ENCODE measurements at places on chromosomes 5 and 9.

- no peak for DNase-seq
Observed at GRCh38 chr5:170611449-170612090, 107.8 kb downstream of the KCNIP1 start.

GRCh38 chr9:68694125-68694524 is 10.9 kb upstream of the PIP5K1B start:
- no peak for DNase-seq

GRCh38 chr5:151086905-151087360 is 6.1 kb upstream of the TNIP1 start:
- peak; percentile 77 for DNase-seq

- DNase-seq: peak; percentile 87
Observed at GRCh38 chr5:142108432-142109330, at the start of gene NDFIP1. Gene NDFIP1, plus strand, starts transcription at chr5:142108779. Its CDS starts 196 bp downstream, at chr5:142108975.

GRCh38 chr9:105431424-105432246 is 16.2 kb upstream of the FSD1L start:
- DNase-seq: no peak

GRCh38 chr5:42419294-42419693 is 3.9 kb upstream of the GHR start:
- DNase-seq: no peak

- DNase-seq: no peak
Observed at GRCh38 chr5:137091472-137091871, 407.7 kb downstream of the SPOCK1 start.

- peak; percentile 75 for DNase-seq
Observed at GRCh38 chr9:127899128-127899943, at the start of gene ST6GALNAC6. Gene ST6GALNAC6, minus strand, starts transcription at chr9:127899603. Its CDS starts 1,622 bp downstream, at chr9:127897981.

GRCh38 chr5:51013036-51013435 is 346.6 kb downstream of the PARP8 start:
- no peak for DNase-seq

- peak; percentile 37 for DNase-seq
Observed at GRCh38 chr9:132694144-132694543, 23.9 kb downstream of the GTF3C4 start.

GRCh38 chr9:91958174-91958573 is 8.1 kb upstream of the ROR2 start:
- DNase-seq: no peak

DNA sequence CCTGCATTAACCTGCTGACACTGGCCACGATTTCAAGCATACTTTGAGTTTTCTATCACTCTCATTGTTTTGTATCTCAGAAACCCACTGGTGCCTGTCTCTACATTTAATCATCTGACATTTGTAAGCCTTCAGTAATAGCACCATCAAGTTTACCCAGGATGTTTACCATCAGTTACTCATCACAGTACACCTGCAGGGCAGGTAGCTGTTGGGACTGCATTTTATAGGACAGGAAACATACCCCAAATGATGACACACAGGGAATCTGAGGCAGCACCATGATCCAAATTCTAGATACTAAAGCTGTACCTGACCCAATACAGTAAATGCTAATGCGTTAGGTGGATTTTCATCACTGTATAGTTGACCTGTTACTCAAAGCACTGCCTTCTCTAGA is 114.2 kb downstream of the FEM1C start:
- no peak for DNase-seq

GRCh38 chr9:123860603-123861002 is 69.3 kb downstream of the DENND1A start:
- no peak for DNase-seq

Data from CD4-positive, alpha-beta T cell treated with Interleukin-21 for 1 hour (primary cell).